ENCODE measurements at places on chromosomes 13 and 19. TPM values are rescaled to one million over a fixed set of nuclear protein-coding genes. Genes with fewer than 3 reads are reported as not detected.

The NDFIP2 gene
- 31.0 TPM for total RNA-seq

The RFXAP gene
- total RNA-seq: 8.7 TPM

The EDNRB gene
- 6.6 TPM for total RNA-seq

The MEF2B gene
- 1.3 TPM for total RNA-seq

The ZGLP1 gene
- 7.0 TPM for total RNA-seq

All from H9 (cell line).